ENCODE measurements at places on chromosomes 7 and 10. TPM values are rescaled to one million over a fixed set of nuclear protein-coding genes. Genes with fewer than 3 reads are reported as not detected.

Gene CPA1
- polyA plus RNA-seq, result not detected

Gene ATG9B
- polyA plus RNA-seq, result 0.04 TPM

Gene EEF1AKMT2
- 8.5 TPM for polyA plus RNA-seq

Gene FAM180A
- not detected for polyA plus RNA-seq

Gene VIPR2
- not detected for polyA plus RNA-seq

Gene LRGUK
- 0.10 TPM for polyA plus RNA-seq

- DNase-seq, result no peak
These were observed 1.7 kb upstream of the ST8SIA6 start for GRCh38 chr10:17456032-17456548.

- no peak for DNase-seq
These were observed 35.5 kb upstream of the KCNMA1 start for GRCh38 chr10:77673101-77673500.

DNA sequence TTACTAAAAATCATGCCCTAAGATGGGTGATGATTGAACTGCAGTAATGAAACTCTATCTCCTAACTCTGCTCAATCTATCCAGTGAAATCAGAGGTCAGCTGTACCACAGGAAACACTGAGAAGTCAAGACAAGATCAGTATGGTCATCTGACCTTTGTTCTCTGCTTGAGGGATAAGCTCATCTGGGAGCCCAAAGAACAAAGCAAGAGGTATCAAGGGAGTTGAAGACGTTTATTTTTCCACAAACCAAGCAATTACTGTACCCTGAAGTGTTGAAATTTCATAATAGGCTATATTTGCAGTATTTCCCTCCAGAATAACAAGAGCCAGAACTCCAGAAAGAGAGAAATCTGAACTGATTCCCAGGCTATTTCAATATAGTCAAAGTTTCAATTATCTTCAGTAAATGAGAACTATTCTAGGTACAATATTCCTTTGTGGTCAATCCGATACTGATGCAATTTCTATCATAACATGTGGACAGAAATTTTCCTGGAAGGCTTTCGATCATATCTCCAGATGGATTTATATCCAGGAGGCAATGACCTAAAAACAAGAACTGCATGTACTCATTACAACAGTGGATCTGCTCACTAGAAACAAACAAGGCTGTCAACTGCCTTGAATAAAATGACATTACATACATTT lies 345.3 kb downstream of the TNS3 start:
- no peak for DNase-seq

- DNase-seq, result no peak
These were observed 1.3 kb upstream of the PIP start for GRCh38 chr7:143130541-143130940.

DNA sequence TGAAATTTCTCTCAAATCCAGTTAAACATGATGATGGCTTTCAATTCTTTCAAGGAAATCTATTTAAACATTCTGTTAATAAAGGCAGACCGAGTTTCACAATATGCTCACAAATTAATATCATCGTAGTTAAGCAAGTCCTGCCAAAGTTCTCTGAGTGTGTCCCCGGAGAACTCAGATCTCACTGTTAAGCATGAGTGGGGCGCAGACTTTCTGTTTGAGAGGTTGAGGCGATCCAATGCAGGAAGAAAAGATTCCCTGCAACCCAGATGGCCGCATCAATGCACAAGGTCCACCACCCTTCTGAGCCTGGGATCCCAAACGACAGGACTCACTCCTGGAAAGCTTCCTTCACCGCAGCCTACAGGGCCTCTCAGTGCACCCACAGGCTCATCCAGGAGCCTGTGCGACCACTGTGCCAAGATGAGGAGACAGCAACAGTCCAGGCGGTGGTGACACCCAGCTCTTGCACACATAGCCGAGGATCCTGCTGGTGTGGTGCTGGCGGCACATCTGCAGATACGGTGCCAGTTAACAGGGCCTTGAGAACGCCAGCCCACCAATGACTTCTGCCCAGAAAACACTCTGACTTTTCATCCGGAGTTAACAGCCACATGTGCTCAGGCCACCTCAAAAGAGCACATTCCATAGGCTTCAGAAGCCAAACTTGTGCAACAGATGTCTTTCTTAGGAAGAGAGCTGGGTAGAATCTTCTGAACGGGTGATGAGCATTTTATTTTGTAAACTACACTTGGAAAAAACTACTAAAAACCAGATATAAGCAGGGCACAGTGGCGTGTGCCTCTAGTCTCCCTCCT lies 102.1 kb downstream of the ZRANB1 start:
- no peak for DNase-seq

DNA sequence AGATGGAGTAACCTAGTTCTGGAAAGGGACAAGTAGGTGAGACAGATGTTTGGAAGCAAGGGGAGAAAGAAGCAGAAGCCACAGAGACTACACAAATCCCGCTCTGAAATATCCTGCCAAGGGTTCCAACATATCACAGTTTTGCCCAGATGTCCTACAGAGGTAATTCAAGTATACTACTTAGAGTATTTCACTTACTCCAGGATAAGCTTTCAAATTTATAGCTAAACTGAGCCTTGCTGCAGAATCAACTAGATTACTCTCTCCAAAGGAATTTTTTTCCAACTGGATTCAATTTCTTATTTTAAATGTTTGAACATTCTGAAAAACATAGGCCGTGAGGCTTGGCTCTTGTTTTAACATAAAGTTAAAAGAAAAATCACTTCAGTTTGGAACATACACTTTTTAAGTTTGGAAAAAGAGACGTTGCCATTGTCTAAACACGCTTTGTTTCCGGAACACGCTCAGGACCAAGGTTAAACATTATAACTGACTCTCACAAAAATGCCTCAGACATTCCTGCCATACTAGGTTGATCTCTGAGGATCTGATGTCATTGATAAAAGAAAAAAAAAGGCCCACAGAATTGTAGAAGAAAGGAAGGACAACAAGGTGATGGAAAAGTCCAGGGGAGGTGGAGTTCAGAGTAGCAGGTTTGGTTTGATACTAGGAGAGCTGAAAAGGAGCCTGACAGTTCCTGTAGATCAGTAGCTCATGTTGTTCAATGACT lies 74.8 kb downstream of the FAM185A start:
- no peak for DNase-seq

DNA sequence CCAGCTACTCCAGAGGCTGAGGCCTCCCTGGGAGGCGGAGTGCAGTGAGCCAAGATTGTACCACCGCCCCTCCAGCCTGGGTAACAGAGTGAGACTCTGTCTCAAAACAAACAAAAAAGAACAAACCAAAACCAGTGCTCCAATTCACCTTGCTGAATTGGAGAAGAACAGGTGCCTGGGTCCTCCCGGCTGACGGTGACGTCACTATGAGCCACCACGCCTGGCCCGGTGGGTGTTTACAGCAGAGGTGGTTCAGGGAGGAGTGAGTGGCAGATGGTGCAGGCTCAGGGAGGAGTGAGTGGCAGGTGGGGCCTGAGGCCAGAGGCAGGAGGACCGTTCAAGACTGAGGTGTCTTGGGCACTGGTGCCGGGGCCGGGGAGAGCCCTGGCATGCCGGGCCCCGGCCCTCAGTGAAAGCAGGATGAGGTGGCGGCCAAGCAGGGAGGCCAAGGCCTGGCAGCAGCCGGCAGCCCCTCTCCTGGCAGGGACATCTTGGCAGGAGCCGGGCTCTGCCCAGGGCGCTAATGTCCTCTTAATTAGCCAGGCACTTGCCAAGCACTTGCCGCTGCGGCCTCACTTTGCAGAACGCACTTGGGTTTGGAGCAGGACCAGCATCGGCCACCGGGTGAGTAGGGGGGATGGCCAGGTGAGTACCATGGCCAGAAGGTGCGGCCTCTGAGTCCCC lies 162.8 kb upstream of the TNRC18 start:
- no peak for DNase-seq

DNA sequence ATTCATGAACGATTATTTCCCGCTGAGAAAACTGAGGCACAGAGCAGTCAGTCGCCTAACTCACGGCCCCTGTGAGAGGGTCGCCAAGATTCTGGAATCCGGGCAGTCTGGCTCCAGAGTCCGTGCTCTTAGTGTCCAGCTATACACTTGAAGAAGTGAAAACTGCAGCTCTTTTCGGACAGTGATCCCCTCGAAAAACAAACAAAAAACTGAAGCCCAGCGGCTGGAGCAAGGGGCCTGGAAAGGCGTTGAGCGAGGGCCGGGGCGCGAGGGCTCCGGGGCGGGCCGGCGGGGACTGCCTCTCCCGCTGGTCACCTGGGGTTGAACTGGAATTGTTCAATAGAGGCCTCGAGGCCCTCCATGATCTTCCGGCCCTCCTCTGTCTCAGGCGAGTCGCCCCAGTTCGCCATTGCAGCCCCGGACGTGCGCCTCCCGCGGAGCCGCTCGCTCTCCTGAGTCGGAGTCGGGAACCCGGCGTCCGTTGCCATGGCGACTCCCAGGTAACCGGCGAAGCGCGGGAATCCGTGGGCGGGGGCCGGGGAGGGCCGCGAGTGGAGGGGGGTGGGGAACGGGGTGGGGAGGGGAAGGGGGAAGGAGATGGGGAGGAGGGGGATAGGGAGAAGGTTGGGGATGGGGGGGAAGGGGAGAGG lies 881 bp downstream of the C10orf67 start:
- DNase-seq, result no peak

DNA sequence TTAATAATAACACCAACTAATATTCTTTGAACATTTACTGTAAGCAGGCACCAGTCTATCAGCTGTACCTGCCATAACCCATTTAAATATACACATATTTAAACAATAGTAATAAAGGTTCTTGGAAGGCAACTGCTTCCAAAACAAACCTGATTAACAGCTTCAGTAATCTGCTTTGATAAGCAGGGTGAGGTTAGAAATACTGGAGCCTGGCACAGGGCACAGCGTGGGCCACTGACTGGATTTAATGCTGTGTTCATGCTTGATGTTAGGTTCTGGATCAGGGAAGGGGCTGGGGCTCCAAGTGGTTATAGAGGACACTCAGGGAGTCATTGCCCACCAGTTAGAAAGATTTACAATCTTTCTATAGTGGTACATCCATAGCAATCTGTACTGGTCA lies 10.9 kb upstream of the C10orf120 start:
- DNase-seq, result no peak

GRCh38 chr7:144378651-144379050 lies 23.4 kb downstream of the ARHGEF5 start:
- no peak for DNase-seq

DNA sequence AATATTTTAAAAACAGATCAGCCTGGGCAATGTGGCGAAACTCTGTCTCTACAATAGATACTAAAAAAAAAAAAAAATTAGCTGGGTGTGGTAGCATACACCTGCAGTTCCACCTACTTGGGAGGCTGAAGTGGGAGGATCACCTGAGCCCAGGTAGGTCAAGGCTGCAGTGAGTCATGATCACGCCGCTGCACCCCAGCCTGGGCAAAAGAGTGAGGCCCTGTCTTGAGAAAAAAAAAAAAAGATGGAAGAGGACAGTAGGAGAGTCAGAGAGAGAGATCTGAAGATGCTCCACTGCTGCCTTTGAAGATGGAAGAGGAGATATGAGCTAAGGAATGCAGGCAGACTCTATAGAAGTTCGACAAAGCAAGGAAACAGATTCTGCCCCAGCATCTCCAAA lies 181.9 kb downstream of the CALN1 start:
- DNase-seq, result no peak

DNA sequence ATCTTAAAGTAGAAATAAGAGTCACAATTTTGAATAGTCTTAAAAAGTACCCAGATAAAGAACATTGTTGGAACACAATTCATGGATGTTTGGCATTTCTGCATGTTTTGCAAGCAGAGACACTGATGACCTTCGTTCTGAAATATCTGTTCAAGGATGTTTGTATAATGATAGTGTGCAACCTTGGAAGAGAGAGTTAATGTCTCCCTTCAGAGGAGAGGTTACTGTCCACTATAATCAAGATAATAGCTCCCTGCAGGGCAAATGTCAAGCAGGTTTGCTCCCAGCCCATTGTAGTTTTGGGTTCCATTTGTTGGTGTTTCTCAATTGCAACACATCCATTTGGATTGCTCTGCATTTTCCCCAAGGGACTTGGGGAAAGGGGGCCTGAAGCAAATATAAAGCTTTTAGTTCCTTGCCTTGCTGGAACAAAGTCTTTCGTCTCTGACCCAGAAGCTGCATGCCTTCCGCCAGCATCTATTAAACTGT lies 45.2 kb downstream of the COL1A2 start:
- DNase-seq, result no peak

GRCh38 chr10:23095404-23095965 lies at the start of gene MSRB2:
MSRB2 (plus strand) TSS chr10:23095579; CDS start chr10:23095609, 30 bp downstream.
- DNase-seq, result peak; percentile 90

- no peak for DNase-seq
These were observed 269.2 kb downstream of the MAD1L1 start for GRCh38 chr7:1963575-1963974.

DNA sequence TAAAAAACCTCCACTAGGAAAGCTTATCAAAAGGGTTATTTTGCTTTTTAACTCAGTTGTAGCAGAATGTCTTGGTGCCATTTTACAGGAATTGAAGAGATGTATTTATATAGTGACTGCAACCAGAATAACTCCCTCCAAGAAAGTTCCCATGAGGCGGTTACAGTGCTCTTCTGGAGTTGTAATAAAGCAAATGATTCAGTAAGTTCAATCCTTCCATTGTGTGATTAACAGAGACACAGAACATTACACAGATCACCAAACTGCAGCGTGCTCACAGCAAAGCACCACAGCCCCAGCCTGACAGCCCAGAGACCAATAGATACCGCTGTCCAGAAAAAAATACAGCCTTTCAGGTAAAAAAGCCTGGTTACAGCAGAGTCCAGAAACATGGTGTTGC lies 21.9 kb upstream of the CABCOCO1 start:
- no peak for DNase-seq

DNA sequence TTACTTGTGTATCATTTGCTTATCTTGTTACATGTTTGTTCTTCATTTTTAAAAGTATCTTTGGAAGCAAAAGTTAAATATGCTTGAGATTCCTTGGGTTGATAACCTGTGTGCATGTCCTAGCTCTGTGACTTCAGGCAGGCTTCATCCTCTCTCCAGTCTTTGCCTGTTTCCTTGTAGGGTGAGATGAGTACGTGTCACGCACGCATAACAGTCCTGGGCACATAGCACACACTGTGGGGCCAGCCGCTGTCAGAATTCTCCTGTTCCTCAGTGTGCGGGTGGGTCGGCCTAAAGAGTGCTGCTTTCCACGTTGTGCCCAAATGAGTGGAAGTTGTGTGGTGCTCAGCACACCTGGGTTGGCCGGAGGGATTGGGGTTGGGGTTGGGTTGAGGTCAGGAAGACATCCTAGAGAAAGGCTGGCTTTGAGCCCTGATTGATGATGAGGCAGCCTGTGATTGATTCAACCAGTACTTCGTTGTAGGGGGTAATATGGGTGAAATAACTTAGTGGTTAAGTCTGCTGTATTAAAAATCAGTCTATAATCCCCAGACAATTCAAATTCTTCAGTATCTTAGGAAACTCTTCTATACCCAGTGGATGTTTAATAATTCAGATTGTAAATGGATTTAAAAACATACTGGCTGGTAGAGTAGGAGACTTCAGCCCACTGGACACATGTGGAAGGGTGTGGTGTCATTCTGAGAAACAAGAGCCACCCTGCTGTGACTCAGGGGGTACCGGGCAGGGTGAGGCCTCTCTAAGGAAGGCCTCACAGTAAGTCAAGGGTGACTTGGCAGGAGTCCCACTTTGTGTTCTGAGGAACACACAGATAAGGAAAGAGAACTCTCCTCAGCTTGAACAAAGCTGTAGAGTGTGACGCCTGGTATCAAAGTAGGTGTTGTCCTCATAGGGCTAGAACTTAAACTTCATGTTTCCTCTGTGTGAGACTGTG lies 54.8 kb downstream of the DAGLB start:
- DNase-seq, result peak; percentile 77
